ENCODE measurements at places on chromosomes 3 and 15.

DNA sequence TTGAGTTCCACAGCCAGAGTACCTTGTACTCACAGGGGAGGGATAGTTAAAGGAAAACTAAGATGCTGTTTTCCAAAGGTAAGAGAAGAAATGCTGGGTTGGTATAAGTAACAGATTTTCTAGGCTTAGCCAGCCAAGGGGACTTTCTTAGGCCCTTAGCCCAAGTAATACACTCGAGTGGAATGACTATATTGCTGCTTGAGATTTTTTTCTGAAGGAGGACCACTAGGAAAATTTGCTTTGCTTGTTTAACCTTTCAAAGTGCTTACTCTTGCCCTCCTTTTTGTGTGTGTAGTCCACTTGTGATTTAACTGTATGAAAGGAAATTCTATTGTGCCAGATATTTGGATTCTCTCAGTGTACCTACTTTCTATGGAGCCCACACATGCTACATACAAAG is 50.5 kb downstream of the IL5RA start:
- no peak overlapping the region for H3K27ac ChIP-seq
- H3K27me3 ChIP-seq, result no peaks in the 10 kb centered on the region
- no peaks in the 10 kb centered on the region for H3K4me1 ChIP-seq
- no peak for DNase-seq

DNA sequence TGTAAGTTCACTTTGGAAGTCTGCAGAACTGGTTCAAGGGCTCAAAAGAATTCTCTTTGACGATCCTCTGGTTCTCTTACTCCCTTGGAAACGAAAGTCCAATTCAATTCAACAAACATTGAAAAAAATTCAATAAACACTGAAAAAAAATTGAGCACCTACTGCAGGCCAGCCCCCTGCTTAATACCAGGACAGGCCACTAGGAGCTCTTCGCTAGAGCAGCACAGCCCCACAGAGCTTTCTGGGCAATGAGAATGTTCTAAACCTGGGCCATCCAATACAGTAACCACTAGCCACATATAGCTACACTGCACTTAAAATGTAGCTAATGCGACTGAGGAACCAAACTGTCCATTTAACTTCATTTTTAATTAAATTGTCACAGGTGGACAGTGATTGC is 50.4 kb upstream of the DCLK3 start:
- H3K4me1 ChIP-seq, result no peaks in the 10 kb centered on the region
- no peak overlapping the region for H3K27ac ChIP-seq
- H3K36me3 ChIP-seq, result no peaks in the 10 kb centered on the region
- DNase-seq, result no peak

GRCh38 chr15:93467337-93467736 is 378.3 kb upstream of the RGMA start:
- no peaks in the 10 kb centered on the region for H3K27me3 ChIP-seq
- H3K4me3 ChIP-seq, result no peak overlapping the region
- H3K36me3 ChIP-seq, result no peaks in the 10 kb centered on the region
- H3K27ac ChIP-seq, result no peak overlapping the region

GRCh38 chr15:92612891-92613290 is 42.7 kb downstream of the FAM174B start:
- H3K27me3 ChIP-seq, result no peaks in the 10 kb centered on the region
- no peak overlapping the region for H3K4me3 ChIP-seq
- H3K4me1 ChIP-seq, result no peaks in the 10 kb centered on the region
- H3K36me3 ChIP-seq, result no peaks in the 10 kb centered on the region
- peak; percentile 39 for DNase-seq

DNA sequence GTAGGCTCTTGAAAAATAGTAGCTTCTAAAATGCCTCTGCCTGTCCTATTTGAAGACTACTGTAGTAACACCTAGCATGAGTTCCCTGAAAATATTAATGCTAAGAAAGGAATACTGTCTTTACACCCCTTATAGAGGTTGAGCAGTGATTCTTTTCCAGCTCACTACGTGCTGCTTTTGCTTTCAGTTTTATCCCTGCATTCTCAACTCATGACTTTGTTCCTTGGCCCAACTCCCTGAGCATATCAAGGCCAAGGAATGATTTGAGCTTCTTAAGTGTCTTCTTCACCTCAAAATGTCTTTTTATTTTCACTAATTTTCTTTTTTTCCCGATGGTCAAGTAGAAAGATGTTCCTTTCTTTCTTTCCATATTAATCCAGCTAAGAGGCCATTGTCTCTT is 16.5 kb upstream of the P2RY13 start:
- no peak for DNase-seq
- no peak overlapping the region for H3K4me3 ChIP-seq
- H3K27ac ChIP-seq, result no peak overlapping the region
- H3K27me3 ChIP-seq, result no peaks in the 10 kb centered on the region
- no peaks in the 10 kb centered on the region for H3K36me3 ChIP-seq
- no peaks in the 10 kb centered on the region for H3K4me1 ChIP-seq

- H3K27me3 ChIP-seq, result no peaks in the 10 kb centered on the region
- DNase-seq, result no peak
- no peak overlapping the region for H3K4me3 ChIP-seq
- no peak overlapping the region for H3K27ac ChIP-seq
These were observed 352.1 kb upstream of the CFAP20DC start for GRCh38 chr3:59401924-59402323.

- no peaks in the 10 kb centered on the region for H3K36me3 ChIP-seq
- DNase-seq, result no peak
- H3K27me3 ChIP-seq, result no peaks in the 10 kb centered on the region
- H3K4me3 ChIP-seq, result no peak overlapping the region
- H3K27ac ChIP-seq, result no peak overlapping the region
These were observed 109.9 kb downstream of the NSUN3 start for GRCh38 chr3:94172695-94173310.

DNA sequence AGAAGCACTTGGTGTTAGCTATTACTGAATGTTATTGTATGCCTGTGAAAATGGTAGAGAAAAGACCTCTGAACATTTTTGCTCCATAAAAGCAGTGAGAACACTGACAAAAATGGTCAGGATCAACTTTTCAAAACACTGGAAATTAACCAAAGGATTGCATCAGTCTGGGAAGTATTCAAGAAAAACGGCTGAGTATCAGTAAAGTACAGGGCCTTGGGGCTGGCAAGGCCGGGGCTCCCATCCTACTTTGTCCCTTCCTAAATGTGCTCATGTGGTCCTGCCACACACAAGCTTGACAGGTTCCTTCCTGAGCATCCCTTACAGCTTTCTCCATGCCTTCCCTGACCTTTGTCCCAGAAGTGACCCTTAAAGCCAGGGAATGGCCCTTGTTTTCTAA is 84.0 kb downstream of the CFAP20DC start:
- H3K36me3 ChIP-seq, result no peaks in the 10 kb centered on the region
- peaks cover 7% of the 10 kb centered on the region for H3K4me1 ChIP-seq
- H3K27ac ChIP-seq, result no peak overlapping the region
- H3K27me3 ChIP-seq, result no peaks in the 10 kb centered on the region

DNA sequence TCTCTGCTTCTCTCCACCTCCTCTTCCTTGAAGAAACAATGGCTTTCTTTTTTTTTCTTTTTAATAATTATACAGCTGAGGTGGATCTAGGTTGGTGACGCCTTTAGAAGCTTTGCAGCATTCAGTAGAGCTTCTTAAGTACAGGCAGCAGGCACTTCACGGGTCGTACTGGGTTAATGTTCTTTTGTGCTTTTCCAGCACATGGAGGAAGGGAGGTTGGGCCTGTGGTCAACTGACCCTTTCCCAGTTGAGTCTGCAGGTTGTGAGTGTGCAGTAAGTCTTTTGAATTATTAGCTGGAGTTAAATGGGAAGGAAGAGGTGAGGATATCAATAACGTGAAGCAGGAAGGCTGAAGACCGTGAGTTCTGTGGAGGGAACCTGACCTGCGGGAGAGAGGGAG is 7.0 kb downstream of the TRAK1 start:
- H3K4me3 ChIP-seq, result no peak overlapping the region
- no peak overlapping the region for H3K27ac ChIP-seq
- H3K36me3 ChIP-seq, result no peaks in the 10 kb centered on the region
- no peaks in the 10 kb centered on the region for H3K27me3 ChIP-seq

GRCh38 chr3:47874913-47875312 is 72.0 kb downstream of the DHX30 start:
- no peak overlapping the region for H3K27ac ChIP-seq
- H3K36me3 ChIP-seq, result peaks cover 97% of the 10 kb centered on the region
- no peak overlapping the region for H3K4me3 ChIP-seq
- H3K27me3 ChIP-seq, result no peaks in the 10 kb centered on the region
- H3K4me1 ChIP-seq, result no peaks in the 10 kb centered on the region

DNA sequence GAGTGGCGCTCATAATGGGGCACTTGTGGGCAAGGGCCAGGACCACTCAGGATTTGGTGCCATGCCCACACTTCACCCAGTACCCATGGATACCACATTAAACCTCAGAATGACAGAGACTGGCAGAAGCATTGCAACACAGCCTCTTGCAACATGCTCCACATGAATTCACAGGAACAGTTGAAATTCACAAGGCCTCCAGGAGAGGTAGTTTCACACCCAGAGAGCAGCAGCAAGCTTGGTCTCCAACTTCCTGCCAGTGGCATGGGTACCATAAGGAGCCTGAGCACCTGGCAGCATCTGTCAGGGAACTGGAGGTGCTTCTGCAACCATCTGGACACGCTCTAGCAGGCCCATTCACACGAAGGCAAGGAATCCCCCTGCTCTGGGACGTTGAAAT is 101.0 kb downstream of the OSBPL10 start:
- peaks cover 76% of the 10 kb centered on the region for H3K4me1 ChIP-seq
- H3K4me3 ChIP-seq, result no peak overlapping the region
- no peaks in the 10 kb centered on the region for H3K27me3 ChIP-seq
- H3K27ac ChIP-seq, result peak overlapping the region; percentile 79

DNA sequence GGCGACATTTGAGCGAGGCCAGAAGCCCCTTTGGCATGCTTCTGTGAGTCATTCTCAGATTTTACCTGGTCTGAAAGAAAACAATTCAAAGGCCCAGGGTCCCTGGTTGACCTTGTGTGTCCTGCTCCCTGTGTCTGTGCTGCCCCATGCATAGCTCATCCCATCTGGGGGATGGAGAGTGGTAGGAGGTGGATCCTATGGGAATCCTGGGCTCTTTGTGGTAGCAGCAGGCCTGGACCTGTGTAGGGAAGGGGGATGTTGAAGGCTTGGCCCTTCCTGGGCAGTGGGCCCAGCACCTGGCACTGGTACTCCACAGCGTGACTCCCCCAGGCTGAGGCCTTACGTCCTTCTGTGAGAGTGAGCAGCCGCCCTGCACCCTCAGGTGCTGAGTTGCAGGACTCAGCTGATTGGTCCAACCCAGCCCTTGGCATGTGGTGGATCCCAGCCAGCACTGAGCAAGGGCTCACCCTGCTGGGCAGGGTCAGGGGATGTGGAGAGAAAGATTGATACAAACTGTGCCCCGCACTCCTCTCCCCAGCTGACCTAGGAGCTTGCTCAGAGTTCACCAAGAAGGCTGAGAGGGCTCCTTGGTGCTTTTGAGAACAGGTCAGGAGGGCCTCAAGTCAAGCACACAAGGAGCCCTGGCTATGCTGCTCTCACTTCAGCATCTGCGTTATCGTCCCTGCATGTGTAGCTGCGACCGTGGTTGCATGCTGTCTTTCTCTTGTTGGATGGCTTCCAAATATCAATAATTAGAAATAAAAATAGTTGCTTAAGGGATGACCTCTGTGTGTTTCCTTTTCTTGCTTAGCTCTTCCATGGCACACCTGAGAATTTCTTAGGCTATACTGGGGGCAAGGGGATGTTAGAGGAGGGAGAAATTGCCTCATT is 21.4 kb upstream of the JMJD7 start:
- no peak overlapping the region for H3K4me3 ChIP-seq

- no peak overlapping the region for H3K4me3 ChIP-seq
- no peaks in the 10 kb centered on the region for H3K36me3 ChIP-seq
- DNase-seq, result no peak
- no peak overlapping the region for H3K27ac ChIP-seq
These were observed 1.8 kb downstream of the CCRL2 start for GRCh38 chr3:46408853-46409252.

DNA sequence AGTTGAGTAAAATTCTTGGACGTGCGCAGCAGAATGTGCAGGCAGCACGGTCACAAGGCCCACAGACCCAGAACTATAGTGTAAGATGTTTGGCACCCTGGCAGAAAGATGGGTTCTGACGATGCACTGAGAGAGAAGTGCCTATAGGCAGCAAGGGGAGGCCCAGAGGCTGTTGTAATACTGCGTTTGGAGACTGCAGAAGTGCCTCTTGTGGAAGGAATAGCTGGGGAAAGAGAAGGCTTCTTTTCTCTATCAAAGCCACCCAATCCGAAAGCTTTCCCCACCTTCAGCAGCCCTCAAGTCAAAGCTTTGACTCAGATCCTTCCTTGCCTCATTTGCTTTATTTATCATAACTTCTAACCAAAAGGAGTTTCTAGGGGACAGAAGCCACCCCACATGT is 5.2 kb upstream of the SIN3A start:
- H3K27ac ChIP-seq, result peak overlapping the region; percentile 89
- no peak overlapping the region for H3K4me3 ChIP-seq
- no peaks in the 10 kb centered on the region for H3K4me1 ChIP-seq

GRCh38 chr3:135018149-135018923 is 223.3 kb downstream of the EPHB1 start:
- H3K27ac ChIP-seq, result no peak overlapping the region
- DNase-seq, result no peak
- no peaks in the 10 kb centered on the region for H3K36me3 ChIP-seq
- H3K4me1 ChIP-seq, result no peaks in the 10 kb centered on the region
- H3K27me3 ChIP-seq, result no peaks in the 10 kb centered on the region

DNA sequence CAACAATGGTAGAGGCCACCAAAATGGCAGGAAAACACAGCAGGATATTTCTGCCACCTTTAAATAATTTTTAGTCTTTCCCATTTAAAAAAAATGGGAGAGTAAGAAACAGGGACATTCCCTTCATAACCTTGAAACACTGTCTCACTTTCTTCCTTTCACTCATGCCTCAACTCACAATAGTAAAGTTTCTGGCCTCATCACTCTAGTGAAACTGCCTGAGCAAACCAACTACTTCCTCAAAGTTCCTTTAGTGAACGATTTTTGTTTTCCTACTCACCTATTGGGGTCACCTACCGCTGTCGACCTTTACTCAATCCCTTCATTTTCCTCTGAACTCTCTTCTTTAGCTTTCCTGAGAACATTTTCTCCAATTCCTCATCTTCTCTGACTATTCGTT is 33.0 kb downstream of the SHC4 start:
- no peaks in the 10 kb centered on the region for H3K36me3 ChIP-seq
- DNase-seq, result no peak
- peaks cover 14% of the 10 kb centered on the region for H3K4me1 ChIP-seq
- no peak overlapping the region for H3K4me3 ChIP-seq
- no peak overlapping the region for H3K27ac ChIP-seq
- no peaks in the 10 kb centered on the region for H3K27me3 ChIP-seq

- H3K27me3 ChIP-seq, result no peaks in the 10 kb centered on the region
- no peak overlapping the region for H3K4me3 ChIP-seq
- no peaks in the 10 kb centered on the region for H3K36me3 ChIP-seq
- DNase-seq, result no peak
- H3K27ac ChIP-seq, result no peak overlapping the region
- no peaks in the 10 kb centered on the region for H3K4me1 ChIP-seq
These were observed 29.6 kb upstream of the FNDC3B start for GRCh38 chr3:172009803-172010202.

- DNase-seq, result no peak
- H3K4me1 ChIP-seq, result peaks cover 18% of the 10 kb centered on the region
- no peak overlapping the region for H3K27ac ChIP-seq
- no peaks in the 10 kb centered on the region for H3K27me3 ChIP-seq
- no peak overlapping the region for H3K4me3 ChIP-seq
These were observed 1.8 kb upstream of the PIK3R4 start for GRCh38 chr3:130748467-130748861.

- DNase-seq, result no peak
- H3K36me3 ChIP-seq, result no peaks in the 10 kb centered on the region
- no peaks in the 10 kb centered on the region for H3K27me3 ChIP-seq
- no peaks in the 10 kb centered on the region for H3K4me1 ChIP-seq
- H3K27ac ChIP-seq, result no peak overlapping the region
These were observed 963.2 kb downstream of the PLOD2 start for GRCh38 chr3:145197821-145198220.

GRCh38 chr3:61903931-61904657 is 342.7 kb downstream of the PTPRG start:
- no peak overlapping the region for H3K4me3 ChIP-seq
- H3K36me3 ChIP-seq, result no peaks in the 10 kb centered on the region
- DNase-seq, result no peak
- no peaks in the 10 kb centered on the region for H3K27me3 ChIP-seq

Measured in RWPE2 (cell line).